ENCODE measurements at places on chromosomes 7 and 10.
A peak's percentile ranks its signal among the peaks of the same experiment; 100 is the strongest.

GRCh38 chr10:70561070-70561469 lies 41.5 kb downstream of the PRF1 start:
- DNase-seq: no peak

DNA sequence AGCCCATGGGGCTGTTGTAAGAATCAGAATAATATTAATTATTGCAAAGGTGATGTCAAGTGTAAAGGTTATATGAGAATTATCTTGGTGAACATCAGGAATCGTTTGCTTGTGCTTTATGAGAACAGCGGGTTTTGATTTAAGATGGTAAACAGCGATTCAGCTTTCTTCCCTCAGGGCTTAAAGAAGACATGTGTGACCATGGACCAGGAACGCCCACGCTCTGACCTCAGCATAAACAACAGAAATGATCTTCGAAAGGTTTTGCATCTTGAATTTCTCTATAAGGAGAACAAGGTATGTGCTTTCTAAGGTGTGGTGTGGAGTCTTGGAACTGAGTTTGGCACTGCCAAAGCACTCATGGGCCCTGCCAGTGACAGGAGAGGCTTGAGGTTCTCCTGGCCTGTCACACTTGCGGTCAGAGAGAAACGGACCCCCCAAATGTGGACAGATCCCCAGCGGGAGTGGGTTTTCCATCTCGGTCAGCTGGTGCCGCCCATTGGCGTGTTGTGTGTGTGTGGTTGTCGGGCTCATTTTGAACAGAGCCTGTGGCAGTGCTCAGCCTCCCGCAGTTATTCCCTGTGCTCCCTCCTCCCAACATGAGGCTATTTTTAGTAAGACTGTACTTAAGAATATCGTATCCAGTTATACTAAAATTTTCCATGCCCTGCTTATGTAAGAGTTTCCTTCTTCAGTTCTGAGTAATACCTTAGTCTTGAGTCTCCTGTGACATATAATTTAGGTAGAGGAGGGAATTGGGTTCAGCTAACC lies 7.2 kb downstream of the MINDY4 start:
- no peak for DNase-seq

DNA sequence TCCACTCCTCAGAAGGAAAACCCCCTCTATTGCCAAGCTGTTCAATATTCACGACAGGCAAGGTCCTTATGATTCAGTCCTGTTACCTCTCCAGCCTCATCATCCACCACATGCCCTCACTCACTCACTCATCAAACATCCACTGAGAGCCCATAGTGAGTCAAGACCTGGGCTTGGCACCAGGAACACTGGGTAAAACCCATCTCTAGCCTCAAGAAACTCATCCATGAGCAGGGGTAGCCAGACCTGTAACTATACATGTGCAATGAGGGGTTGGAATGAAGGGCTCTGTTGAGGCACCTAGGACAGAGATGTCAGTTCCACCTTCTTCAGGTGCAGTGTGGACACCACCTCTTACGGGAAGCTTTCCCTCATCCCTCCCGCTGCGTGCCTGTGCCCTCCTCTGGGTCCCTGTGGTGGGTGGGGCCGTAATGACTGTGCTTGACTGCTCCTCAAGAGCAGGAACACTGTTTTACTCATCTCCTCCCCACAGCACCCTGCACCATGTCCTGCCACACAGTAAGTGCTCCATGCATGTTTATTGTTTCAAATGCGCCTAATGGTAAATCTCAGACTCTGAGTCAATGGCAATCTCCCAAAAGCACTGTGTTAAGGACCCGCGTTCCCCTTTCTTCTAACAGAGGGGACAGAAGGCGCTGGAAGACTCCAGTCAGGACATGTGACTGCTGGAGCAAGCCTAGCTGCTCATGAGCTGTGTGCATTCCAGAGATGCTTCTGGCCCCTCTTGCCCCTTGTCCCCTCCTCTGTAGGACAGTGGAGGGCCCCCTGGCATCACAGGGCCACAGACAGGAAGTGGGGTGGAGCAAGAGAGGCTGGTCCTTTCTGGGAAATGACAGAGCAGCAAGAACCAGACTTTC lies 95.4 kb downstream of the HIPK2 start:
- peak; percentile 10 for DNase-seq

DNA sequence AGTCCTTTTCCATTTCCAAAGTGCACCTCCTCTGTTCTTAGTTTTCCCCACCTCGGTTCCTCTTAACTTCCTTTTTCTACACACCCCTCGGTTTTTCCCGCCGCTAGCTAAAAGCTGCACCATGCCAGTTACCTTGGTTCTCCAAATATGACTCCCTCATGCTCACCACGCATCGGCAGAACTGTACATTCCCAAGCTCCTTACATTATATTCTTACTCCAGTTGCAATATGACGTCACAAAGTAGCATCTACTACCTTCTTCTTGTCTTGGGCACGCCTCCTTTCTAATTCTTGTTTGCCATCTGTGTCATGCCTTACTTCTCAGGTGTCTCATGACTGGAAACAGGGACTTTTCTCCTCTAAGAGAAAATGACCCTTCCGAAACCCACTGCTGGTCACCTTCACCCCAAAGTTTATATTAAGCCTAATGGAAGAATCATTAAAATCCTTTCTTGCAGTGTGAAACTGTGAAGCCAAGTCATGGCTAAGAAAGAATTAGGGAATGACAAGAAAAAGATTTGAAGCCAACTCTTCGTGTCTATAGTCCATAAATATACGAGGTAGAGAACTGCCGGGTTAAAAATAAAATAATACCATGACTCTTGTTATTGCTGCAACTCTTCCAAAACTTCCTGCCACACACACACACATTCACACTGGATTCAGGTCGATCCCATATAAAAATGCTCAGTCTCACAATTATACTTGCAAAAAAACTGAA lies 1.7 kb downstream of the ESYT2 start:
- no peak for DNase-seq

DNA sequence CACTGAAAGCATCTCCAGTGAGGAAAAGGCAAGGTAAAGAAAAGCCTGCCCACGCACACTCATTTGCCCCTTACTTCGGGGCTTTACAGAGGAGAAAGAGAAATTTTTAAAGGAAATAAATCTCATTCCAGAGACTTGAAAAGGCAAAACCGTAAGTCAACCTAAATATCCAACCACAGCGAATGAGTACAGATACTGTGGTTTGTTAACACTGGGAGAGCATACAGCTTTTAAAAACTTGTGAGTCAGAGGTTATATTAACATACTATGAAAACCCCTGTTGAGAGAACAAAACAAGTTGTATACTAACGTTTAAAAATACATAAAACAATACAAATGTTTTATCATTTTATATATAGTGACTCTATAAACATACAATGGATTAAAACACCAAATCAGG lies 28.6 kb upstream of the ST7 start:
- DNase-seq: no peak

- no peak for DNase-seq
These were observed 18.5 kb upstream of the NPFFR1 start for GRCh38 chr10:70302292-70302691.

GRCh38 chr7:93044147-93044810 lies 73.5 kb downstream of the SAMD9 start:
- DNase-seq: no peak

DNA sequence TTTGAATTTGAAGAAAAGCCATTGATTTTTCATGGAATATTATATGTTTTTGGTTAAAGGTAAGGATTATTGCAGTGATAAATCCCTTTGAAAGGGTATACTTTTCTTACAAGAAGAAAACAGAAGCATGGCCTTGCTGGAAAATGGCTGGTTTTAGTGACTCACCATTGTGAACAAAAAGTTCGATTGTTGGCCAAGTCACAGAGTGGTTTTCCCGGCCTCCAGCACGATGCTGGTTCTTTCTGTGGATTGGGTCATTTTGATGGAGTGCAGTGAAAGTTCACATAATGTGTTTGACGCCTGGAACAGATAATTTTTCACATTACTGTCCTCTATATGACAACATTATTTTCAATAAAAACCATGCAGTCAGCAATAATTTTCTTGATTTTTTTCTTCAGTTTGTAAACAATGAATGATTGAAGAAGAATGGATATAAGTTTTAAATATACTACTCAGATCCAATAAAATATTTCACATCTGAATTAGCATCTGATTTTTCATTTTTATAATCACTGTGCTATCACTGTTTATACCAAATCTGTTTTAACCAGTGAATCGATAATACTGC lies 60.9 kb downstream of the RBM20 start:
- DNase-seq: no peak

DNA sequence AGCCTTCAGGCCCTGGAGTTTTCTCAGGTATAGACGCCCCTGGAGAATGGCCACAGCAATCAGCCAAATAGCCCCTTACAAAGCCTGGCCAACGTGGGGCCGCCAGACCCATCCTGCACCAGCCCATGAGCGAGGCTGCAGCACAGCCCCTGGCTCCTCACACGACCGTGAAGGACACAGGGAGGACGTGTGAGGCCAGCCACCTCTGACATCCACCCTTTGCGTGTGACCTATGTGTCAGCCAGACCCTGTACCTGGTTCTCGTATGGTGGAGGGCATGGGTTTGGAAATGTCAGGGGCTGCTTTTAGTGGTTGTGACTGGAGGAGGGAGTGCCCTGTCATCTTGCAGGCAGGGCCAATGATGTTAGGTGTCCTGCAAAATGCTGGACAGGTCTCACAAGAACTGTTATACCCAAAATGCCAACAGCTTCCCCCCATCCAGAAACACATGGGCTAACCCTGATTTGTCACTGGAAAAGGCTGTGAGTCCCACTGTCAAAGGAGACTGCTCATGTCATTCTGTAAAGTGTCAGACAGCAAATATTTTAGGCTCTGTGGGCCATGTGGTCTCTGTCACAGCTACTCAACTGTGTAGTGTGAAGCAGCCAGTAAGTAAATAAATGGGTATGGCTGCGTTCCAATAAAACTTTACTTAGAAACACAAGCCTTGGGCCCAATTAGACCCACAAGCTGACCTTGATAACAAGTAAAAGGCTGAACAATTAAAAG lies 30.0 kb downstream of the NOD1 start:
- no peak for DNase-seq

DNA sequence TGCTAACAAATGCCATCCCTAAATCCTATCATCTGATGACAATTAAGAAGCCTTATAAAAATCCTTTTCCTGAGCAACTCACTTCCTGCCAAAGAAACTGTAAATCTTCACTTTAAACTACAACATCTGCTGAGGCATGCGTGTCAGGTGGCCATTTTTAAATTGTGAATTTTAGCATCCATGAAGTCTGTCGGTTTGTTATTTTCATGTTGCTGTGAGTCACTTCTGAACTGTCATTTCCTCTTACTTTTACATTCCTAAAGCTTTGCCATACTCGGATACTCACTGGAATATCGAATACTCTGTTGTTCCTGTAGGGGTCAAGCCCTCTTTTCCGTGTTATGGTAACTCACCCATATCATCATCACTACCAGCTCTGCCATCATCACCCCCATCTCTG lies 34.3 kb upstream of the TMEM26 start:
- DNase-seq: no peak

- no peak for DNase-seq
These were observed 30.8 kb downstream of the PRLHR start for GRCh38 chr10:118564652-118565051.

DNA sequence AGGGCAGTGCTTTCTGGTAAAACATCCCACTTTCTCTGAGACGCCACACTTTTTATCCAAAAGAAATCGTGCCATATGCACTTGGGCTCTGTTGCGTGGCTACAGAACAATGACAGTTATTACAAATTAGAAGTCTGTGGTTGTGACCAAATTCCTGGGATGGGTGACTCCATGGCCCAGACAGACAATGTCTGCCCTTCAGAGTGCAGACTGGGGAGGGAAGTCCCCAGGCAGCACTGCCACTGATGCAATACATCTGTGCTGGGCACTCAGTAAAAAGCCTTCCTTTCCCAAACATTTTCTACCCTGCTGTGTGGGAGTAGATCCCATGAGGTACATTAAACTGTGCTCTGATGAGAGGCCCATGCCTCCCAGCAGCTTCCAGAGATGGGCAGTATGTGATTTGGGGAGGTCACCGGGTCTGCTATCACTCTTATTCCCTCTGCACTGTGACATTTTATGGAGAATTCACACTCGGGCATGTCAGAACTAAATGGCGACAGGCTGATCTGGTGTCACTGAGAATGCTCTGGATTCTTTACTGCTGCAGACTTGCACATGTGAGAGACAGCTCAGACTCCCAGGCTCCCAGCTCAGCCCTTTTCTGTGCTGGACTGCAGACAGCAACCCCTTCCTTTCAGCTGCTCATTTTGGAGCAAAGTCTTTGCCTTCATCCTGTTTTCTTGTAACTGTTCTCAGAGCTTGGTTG lies 243.5 kb upstream of the ZNF32 start:
- DNase-seq: no peak

DNA sequence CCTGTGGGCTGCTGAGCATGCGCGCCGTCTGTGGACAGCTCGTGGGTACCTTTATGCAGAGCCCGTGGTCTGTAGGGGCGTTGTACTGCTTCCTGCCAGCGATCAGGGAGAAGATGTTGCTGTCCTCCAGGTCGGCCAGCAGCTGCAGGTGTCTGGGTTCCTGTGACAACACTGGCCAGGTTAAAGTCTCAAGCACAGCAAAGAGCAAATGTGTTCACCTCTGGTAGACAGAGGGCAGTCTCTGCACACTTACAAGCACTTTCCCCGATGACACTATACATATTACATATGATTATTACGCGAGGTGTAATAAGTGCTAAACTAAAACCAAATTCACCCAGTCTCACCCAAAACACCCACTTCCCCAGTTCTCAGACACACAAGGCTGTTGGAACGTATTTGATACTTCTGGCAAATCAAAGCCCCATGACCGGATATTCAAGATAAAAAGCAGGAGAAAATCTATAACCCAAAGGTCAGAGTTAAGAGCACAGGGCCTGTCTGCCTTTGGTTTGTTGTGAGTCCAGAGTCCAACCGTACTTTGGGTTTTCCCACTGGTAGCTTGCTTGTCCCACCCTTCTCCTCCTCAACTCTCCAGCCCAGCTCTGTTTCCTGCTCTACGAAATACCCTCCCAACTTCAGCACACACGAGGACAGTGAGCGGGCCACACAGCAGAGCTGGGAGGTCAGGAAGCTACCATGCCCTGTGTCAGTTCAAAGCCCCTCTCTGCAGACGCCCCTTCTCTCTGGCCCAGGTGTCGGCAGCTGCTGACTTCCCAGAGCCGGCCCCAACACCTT lies 49.7 kb upstream of the DDC start:
- DNase-seq: no peak

- DNase-seq: no peak
These were observed 32.8 kb downstream of the NUDT5 start for GRCh38 chr10:12162927-12163326.

GRCh38 chr10:68550747-68551411 lies 9.3 kb upstream of the TET1 start:
- DNase-seq: no peak

GRCh38 chr10:110401401-110402076 lies 96.2 kb upstream of the DUSP5 start:
- no peak for DNase-seq

GRCh38 chr7:83148776-83149175 lies 13.9 kb downstream of the PCLO start:
- no peak for DNase-seq

- DNase-seq: peak; percentile 39
These were observed 78.5 kb upstream of the FRMD4A start for GRCh38 chr10:14409247-14409646.

GRCh38 chr10:49611166-49611815 lies 1.2 kb downstream of the SLC18A3 start:
- no peak for DNase-seq

GRCh38 chr7:16484453-16485158 lies 19.1 kb upstream of the SOSTDC1 start:
- DNase-seq: no peak

- no peak for DNase-seq
These were observed 47.0 kb downstream of the GFRA1 start for GRCh38 chr10:116226053-116226452.

- DNase-seq: no peak
These were observed 145.0 kb downstream of the ADAM12 start for GRCh38 chr10:126243306-126243705.

- peak; percentile 72 for DNase-seq
These were observed 2.5 kb upstream of the ACBD5 start for GRCh38 chr10:27242951-27243551.
